ENCODE measurements at places on chromosomes 13 and 19.

DNA sequence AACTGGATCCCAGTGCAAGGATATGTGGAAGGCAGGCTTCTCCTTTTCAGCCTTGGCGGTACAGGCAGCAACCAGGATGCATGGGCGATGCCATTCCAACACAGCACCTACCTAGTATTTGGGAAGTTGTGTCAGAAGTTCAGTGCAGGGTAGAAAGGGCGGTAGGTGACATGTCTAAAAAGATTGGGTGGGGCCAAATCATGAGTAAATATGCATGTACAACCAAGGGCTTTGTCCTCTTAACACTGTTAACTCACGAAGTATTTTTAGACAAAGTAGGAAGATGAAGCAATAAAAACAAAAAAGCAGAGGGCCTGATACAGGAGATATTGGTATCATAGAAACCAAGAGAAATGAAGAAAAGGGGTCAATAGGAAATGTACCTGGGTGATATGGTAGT, 392.1 kb downstream of the MYO16 start:
- no peak for DNase-seq

GRCh38 chr13:70394031-70394548, 285.8 kb upstream of the KLHL1 start:
- DNase-seq, result no peak

- no peak for DNase-seq
These were observed 406.5 kb downstream of the IRS2 start for GRCh38 chr13:109379930-109380329.

GRCh38 chr13:98438246-98439125, 138.4 kb downstream of the STK24 start:
- DNase-seq, result no peak

GRCh38 chr19:49837425-49837824, 13.5 kb upstream of the PTOV1 start:
- DNase-seq, result no peak

DNA sequence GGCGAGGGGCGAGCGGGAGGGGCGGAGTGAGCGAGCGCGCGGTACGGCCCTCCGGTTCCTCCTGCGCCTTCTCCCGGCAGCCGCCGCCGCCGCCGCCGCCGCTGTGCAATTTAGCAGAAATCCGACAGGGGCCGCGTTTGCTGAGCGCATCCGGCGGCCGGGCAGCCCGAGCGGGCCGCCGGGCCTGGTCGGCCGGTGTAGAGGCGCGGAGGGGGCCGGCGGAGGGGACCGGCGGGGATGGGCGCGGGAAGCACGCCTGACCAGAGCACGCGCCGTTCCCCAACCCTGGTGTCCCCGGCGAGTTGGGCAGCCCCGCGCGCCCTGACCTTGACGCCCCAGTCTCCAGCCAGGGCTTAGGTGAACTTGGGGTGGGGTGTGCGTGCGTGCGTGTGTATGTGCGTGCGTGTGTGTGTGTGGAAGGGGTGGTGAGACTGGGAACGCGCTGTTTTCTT, 144.5 kb upstream of the ZNF536 start:
- peak; percentile 77 for DNase-seq

Data from WERI-Rb-1 (cell line).